Renal cortex interstitium (tissue), 15 donors: ENCODE measurements at places on chromosomes 16 and 17. TPM values are rescaled to one million over a fixed set of nuclear protein-coding genes. Genes with fewer than 3 reads are reported as not detected.
A peak's percentile ranks its signal among the peaks of the same experiment; 100 is the strongest.

DNA sequence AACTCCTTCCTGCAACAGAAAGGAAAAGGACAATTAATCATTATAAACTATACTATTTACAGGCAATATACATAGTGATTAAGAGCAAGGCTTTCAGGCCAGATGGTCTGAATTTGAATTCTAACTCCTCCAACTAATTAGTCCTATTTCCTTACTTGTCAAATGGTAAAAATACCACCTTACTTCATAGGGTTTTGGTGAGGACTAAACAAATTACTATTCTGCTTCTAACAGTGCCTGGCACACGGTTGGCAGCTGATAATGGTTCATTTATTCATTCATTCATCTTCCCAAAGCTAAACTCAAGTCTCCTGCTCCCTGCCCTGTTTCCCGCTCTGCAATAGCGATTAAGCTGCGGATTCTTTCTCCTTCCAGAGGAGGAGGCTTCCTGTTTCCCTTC, 39.8 kb downstream of the DCUN1D3 start:
- no peak for DNase-seq

DNA sequence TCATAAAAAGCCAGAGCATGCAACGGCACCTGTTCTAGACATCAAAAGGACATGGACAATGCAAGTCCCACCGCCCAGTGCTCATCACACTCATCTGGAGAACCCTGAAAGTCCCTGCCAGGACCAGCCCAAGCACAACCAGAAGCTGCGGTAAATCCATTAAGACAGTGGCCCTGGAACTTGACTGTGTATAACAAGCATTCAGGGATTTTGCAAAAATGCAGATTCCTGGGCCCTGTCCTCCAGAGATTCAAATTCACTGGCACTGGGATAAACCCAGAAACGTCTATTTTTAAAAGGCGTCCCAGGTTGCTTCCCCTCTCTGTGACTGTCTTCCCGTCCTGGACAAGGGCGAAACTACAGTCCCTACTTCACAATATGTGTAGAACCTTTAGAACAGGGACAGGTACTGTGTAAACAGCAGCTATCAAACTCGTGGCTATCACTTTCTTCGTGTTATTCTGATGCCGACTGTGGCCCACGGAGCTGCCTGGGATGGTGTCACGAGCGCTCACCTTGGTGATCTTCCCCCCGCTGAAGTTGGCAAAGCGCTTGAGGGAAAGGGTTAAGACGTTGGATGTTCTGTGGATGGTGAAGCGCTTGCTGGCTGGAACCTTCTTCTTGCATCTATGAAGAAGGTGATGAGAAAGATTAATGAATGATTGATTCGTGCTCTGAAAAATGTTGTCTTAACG, 22.3 kb downstream of the USP36 start:
- no peak for DNase-seq

- DNase-seq = no peak
These were observed 352.9 kb downstream of the TMEM114 start for GRCh38 chr16:8237452-8237851.

DNA sequence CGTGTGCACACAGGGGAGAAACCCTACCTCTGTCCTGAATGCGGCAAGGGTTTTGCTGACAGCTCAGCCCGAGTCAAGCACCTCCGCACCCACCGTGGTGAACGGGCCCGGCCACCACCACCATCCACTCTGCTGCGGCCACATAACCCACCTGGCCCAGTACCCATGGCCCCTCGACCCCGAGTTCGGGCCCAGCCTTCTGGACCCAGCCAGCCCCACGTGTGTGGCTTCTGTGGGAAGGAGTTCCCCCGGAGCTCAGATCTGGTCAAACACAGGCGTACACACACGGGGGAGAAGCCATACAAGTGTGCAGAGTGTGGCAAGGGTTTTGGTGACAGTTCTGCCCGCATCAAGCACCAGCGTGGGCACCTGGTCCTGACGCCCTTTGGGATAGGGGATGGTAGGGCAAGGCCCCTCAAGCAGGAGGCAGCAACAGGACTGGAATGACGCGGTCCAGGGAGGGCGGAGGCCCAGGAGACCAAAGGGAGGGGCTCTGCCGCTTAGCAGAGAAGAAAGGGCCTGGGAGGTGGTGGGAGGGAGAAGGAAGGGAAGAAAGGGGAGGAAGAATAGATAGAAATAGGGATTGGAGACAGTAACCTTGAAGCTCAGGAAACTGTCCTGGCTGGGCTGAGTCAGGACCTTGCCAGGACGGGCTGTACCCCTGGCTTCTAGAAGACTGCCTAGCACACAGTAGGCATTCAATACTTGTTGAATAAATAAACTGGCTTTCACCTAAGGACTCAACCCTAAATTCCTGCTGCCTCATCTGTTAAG, 3.6 kb downstream of the ZNF48 start:
- DNase-seq = no peak

DNA sequence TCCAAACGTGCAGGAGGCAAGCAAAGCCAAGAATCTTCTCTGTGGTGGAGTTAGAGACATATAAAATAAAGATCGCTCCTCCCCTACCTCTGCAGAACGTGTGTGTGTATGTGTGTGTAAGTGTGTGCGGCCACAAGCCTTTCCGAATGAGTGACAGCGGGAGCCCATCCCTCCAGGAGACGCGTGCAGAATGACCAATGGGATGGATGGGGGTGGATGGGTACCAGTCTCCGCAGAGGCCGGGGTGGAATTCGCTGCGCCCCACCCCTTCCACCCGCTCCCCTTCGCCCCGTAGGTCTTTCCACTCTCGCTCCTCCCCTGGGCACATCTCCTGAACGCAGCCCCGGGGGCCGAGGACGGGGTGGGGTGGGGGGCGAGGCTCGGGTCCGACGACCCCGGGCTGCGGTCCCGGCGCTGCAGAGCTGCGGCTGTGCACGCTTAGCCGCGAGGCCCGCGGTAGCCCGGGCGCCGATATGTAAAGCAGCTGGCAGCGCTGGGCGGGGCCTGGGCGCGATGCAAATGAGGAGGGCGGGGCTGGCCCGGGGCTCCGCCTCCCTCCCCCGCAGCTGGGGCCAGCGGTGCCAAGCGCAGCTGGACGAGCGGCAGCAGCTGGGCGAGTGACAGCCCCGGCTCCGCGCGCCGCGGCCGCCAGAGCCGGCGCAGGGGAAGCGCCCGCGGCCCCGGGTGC, at the start of gene PRKCB:
Gene PRKCB, plus strand, starts transcription at position 594 of the 688 bp plus-strand sequence.
- DNase-seq = peak; percentile 75

DNA sequence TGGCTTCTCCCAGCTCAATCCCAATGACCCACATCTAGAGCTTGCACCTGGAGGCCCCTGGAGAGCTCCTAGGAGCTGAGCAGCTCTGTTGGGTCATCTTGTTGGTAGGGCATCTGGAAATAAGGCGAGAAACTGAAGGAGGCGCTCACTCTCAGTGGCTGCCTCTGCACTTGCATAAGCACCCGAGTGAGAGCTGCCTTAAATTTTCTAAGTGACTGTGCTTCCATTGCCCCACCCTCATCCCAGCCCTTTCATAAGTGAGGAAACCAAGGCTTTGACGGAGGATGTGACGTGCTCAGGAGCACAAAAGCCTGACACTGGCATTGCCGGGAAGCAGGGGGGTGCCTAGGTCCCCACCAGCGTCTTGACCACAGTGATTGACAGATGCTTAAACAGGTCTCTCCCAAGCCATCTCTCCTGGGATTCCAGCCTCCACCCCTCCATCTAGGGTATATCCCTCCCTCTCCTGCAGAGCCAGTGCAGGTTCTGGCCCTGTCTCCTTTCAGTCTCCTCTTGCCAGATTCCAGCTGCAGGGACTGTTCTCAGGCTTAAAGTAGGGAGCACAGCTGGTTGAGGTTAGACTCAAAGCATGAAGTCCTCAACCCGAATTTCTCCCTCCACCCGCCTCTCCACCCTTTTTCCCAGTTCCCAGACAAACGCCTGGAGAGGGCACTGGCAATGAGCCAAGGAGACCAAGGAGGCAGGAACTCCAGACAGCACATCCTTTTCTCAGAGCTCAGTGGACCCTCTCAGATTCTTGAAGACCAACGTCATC, 113.7 kb downstream of the IRX5 start:
- no peak for DNase-seq

DNA sequence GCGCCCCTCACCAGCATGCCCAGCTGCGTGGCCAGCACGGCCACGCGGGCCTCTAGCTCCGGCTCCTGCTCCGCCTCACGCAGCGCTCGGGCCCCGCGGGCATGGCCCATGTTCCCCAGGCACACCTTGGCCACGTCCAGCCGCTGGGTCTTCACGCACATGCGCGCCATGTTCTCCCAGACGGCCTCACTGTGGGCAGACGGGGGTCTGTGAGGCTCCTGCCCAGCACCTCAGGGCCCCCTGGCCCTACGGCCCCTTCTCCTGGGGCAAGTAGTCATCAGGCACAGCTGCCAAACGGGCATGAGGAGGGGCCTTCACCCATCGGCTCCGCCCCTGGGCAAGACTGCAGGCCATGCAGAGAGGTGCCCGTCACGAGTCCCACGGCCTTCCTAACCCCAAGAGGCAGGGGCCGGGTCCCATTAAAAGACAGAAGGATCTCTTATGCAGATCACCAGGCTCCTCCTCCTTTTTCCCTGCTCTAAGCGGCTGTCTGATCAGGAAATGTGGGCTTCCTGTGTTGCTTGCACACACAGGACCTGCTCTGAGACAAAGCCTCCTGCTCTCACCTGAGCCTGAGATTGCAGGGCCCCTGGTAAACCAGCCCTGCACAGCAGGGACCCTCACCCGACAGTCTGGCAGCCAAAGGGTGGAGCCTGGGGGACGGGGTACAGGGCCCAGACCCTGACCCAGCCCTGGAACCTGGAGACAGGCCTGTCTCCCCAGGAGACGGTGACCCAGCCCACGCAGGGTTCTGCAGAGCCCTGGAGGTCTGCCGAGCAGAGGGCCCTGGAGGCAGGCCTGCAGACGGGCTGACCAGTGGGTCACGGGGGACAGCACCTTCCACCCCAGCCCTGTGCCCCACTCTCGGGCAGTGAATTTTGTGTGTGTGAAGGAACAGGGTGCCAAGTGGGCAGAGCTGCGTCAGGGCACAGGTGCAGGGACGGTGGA, 6.6 kb upstream of the TMEM204 start:
- DNase-seq = no peak

- DNase-seq = no peak
These were observed 9.7 kb downstream of the RHBDF2 start for GRCh38 chr17:76491271-76492122.

- no peak for DNase-seq
These were observed 1.5 kb upstream of the FAAP100 start for GRCh38 chr17:81553616-81554181.

- no peak for DNase-seq
These were observed 11.5 kb downstream of the RMI2 start for GRCh38 chr16:11356573-11357331.

GRCh38 chr16:88368994-88369393, 13.8 kb upstream of the ZNF469 start:
- DNase-seq = no peak

DNA sequence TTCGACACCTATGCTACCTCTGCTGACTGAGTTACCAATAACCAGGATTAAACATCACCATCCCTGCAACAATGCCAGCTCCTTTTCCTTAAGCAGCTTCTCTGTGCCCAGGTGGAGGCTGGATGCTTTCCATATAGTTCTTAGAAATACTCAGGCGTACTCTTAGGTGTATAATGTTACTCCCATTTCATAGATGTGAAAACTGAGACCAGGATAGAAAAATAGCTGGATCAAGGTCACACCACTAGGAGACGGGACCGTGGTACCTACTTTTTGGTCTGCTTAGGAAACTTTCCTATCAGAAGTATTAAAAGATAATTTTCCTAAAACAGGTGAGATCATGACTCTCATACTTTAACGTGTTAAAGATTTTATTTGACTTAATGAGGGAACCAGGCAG, 141.7 kb upstream of the RPL38 start:
- DNase-seq = no peak

GRCh38 chr17:20127360-20128035, 118.3 kb downstream of the SPECC1 start:
- DNase-seq = no peak

DNA sequence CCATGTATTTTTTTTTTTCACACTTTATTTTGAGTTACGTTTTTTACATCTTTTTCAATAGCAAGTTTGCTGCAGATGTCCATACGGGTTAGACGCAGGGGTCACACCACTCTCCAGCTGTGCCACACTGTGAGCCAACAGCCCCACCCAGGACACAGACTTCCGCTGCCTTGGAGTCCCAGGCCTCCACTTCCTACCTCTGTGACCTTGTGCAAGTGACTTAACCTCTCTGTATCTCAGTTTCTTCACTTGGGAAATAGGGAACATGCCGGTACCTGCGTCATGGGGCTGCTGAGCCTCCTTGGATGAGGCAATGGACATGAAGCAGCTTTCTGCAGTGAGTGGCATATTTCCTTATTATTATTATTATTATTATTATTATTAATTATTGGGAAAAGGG, 3.3 kb upstream of the PITPNA start:
- DNase-seq = no peak

DNA sequence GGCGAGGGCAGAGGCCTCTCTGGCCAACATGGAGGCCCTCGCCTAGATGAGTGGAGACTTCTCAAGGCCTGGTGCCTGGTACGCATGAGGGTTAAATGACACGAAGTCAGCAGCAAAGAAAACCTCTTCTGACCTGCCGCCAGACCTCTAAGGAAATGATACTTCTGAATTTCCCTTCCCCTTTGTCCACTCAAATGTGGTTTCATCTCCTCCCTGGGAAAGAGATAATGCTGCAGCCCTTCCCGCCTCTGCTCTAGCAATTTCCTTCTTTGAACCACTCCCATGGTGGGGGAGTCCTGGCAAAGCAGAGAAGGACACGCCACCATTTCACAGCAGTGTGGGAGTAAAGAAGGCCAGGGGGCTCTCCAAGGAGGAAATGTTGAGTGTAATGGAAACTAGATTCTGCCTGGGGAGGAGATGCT, 65.7 kb upstream of the BCAR1 start:
- DNase-seq = no peak

GRCh38 chr17:50212121-50212843, 10.9 kb upstream of the COL1A1 start:
- no peak for DNase-seq

DNA sequence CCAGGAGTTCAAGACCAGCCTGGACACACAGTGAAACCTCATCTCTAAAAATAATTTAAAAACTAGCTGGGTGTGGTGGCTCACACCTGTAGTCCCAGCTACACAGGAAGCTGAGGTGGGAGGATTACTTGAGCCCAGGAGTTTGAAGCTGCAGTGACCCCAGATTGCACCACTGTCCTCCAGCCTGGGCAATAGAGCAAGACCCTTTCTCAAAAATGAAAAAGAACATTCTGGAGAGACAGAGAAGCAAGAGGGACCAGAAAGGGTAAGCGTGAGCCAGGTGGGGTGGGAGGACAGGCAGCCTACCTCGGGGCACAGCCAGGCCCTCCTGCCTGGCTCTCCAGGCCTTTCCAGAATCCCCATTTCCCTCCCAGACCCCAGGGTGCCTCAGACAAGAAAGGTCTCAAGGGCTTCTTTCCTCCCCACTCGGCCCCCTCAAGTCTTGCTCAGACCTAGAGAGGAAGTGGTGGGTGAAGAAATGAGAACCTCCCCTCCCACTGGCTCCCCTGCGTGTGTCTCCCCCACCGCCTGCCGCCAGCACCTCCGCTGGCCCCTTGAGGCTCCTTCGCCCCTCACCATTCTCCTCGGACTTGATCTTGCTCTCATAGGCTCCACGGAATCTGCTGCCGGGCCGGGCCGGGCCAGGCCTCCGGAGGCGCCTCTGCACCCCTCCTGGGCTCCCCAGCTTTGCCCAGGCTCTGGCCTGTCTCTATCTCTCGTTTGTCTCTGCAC, 503 bp downstream of the C16orf54 start:
- DNase-seq = no peak

Gene PRKAR1A
- 371 TPM for polyA plus RNA-seq

Gene HSD11B2
- 64.6 TPM for polyA plus RNA-seq

Gene CFDP1
- polyA plus RNA-seq = 197 TPM

Gene CDRT15L2
- not detected for polyA plus RNA-seq

Gene SPAG7
- polyA plus RNA-seq = 86.7 TPM

Gene ZC3H18
- polyA plus RNA-seq = 40.5 TPM

Gene ZG16
- not detected for polyA plus RNA-seq

Gene MT1A
- not detected for polyA plus RNA-seq

Gene FOXO3B
- polyA plus RNA-seq = 4.5 TPM

Gene C16orf46
- polyA plus RNA-seq = 1.9 TPM

Gene CYBA
- polyA plus RNA-seq = 92.4 TPM
